D341Med (cell line): ENCODE measurements at places on chromosomes 5 and 9.

GRCh38 chr5:163509291-163509951, 4.0 kb downstream of the MAT2B start:
- no peak for DNase-seq

DNA sequence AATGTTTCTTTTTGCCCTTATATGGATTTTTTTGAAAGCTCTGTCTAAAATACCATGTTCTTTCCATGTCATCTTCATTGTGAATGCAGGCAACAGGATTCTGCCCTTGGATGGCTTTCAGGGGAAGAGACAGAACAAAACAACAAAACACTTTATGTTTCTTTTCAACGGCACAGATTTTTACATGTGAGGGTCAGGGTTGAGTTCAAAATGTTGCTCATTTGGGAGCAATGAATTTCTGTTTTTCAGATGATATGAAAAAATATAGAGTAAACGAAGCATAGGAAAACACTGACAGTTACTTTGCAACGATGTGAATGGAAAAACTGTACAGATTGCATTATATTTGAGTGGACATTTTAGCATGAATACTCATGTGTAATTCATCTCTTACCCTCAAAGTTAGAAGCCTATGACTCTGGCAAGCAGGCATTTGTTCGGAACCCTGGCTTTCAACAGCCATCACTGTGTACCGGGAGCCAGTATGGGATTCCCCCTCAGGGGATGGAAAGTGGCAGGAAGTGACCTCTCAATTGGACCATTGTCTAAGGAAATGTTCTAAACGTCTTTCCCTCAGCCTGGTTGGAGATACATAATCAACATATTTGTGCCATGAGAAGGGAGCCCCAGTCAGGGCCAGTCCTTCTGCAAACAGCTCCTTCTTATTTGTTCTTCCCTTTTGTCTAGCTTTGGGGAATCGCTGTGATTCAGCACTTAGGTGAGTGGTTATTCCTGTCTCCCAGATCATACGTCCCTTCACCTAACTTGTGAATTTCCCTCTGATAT, 153.9 kb upstream of the MEF2C start:
- no peak for DNase-seq

GRCh38 chr5:7385681-7386080, 10.3 kb upstream of the ADCY2 start:
- DNase-seq, result no peak

DNA sequence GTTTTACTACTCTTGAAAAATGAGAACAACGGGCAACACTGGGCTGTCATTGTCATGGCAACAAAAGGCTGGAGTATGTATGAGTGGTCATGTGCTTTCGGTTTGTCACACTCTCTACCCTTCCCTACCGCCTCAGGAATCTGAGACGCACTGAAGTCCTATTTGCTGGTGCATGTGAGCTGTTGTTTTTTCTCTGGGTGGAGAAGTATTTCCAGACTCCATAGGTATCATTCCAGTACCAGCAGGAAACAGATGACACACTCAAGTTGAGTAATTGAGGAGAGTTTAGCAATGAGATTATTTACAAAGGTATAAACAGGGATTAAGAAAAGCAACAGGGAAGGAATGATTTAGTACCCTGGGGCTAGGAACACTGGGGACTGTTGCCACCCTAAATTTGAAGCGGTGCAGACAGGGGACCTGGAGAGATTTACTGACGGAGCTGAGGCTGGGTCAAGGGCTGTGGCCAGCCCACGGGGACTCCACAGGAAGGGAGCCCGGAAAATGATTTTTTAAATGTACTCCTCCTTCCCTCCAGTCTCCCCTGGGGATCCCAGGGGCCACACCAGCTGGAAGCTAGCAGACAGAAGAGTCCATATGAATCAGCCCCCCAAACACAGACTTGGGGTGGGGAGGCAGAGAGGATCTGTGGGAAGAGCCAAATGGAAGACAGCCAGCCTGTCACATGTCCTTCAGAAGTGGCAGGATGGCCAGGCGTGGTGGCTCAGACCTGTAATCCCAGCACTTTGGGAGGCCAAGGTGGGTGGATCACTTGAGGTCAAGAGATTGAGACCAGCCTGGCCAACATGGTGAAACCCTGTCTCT, 13.2 kb upstream of the ZBTB43 start:
- no peak for DNase-seq

- DNase-seq, result no peak
Observed at GRCh38 chr5:38697013-38697412, 140.6 kb upstream of the LIFR start.

DNA sequence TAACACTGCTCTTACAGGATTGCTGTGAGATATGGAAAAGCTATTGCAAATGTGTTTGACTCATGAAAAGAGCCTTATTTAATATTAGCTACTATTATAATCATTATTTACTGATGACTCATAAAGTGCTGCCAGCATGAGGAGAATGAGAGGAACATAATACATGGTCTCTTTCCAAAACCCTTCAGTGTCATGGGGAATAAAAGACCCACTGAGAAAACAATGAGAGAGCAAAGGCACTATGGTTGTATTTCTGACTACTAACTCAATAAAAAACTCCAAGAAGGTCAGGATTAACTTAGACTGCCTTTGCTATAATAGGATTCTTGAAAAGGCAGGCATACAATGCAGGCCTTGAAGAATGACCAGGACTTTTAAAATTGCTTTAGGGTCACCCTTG, 633.5 kb downstream of the DTWD2 start:
- DNase-seq, result no peak

DNA sequence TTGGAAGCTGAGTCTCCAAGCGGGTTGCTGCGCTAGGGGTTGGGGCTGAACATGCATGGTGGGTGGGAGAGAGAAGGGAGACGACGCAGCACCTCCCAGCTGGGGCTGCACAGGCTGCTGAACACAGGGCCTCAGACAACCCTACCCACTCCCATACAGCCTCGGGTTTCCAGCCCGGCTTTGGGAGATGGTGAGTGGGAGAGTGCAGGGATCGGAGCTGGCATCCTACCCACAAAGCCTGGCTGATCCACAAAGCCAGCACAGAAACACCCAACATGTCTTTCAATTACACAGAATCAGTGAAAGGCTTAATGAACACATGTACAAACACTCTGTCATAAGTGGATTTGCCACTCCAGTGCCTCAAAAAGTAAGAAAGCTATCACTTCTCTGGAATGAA, 64.8 kb downstream of the NSG2 start:
- DNase-seq, result no peak

DNA sequence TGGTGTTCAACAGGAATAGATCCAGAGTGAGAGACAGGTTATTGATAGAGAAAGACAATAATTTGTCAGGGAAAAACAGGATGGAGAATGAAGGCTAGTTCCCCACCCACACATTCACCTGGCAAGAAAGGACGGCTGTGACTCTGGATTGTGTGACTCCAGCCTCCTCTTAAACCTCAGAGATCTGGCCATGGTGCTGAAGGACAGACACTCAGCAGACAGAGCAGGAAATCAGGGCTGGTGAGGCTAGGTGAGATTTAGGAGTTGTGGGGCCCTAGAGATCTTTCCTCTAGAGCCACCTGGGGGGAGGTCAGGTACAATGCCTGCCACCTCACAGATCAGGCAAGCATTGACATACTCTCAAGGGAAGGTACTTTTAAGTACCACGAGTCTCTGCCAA, 15.2 kb downstream of the OR1B1 start:
- peak; percentile 16 for DNase-seq

DNA sequence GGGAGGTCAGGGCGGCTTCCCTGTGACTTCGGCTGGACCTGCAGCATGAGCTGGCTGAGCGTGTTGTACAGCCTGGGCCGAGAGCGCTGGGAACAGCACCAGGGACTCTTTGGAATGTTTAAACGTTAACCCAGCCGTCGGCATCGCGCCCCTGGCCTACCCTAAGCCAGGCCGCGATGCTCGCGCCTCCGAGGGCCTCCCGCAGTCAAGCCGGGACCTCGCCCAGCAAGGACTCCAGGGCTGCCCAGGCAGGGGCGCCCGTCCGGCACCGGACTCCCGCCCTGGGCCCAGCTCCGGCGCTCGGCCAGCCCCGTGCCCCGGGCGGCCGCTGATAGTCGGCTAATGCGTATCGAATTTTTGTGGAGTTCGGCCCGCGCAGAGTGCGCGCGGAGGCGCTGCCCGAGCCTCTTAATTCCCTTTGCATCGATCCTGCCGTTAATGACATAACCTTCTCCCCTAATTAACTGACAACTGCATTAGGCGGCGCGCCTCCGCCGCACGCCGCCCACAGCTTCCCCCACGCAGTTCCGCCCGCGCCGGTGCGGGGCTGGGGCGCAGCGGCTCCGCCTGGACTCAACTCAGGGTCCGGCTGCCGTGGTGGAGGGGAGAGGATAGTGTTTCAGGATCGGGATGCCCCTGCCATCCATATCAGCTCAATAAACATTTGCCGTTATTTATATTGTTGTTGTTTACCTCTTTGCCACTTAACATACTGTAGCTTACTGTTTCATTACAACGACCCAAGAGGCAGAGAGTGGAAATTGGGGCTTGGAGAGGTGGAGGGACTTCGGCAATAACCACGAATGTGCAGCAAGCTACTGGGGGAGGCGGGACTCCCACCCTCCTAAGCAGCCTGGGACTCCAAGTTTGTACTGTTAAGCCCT, 28.8 kb upstream of the CDC23 start:
- DNase-seq, result peak; percentile 76

DNA sequence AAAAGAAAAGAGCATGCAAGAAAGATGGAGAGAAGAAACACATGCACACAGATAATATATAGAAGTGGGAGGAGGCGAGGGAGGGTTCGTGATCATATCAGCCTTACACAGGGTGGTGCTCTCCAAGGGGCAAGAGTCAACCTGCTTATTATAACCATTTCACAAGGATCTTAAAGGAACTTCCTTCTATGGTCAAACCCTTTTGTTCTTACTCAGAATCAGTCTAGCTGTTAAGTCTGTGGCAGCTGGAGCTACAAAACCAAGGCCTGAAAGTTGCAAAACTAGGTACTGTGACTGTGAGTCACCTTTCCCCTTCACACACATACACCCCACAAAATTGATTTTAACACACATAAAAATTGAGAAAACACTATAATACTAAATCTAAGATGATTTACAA, 18.5 kb upstream of the ERMP1 start:
- no peak for DNase-seq

DNA sequence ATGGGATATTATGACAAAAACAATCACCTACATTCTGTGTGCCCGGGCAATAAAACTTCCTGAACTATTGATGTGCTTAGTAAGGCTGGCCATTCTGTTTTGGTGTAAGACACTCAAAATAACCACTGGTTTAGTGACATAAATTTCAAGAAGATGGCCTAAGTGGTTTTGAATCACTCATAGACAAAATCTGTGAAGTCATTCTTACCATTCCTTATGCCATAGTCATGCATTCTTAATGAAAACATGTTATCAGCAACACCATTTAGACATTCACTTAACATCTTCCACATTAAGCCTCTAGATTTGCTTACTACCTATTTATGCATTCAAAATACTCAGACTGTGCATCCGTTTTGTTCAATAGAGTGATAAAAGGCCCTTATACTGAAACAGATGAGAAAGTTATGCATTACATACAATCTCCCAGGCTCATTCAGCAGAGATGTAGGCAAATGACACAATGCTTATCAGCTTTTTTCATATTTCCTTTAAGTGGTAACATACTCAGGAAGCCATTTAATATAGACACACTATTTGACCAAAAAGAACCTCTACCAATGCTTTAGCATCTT, 848.8 kb upstream of the DMAC1 start:
- DNase-seq, result no peak

GRCh38 chr9:96612105-96612965, 7.3 kb downstream of the CDC14B start:
- no peak for DNase-seq

- DNase-seq, result peak; percentile 22
Observed at GRCh38 chr5:135013947-135014570, 20.0 kb downstream of the PITX1 start.

GRCh38 chr5:172422255-172422654, 32.1 kb downstream of the SH3PXD2B start:
- no peak for DNase-seq
